Stimulated activated naive B cell treated with anti-CD40 and anti-IgM and Interleukin-4, amounts not matched to agents 10 μg/mL and 1 μg/mL and 100 μg/mL, for 72 hours (primary cell): ENCODE measurements at places on chromosomes 4 and X.

DNA sequence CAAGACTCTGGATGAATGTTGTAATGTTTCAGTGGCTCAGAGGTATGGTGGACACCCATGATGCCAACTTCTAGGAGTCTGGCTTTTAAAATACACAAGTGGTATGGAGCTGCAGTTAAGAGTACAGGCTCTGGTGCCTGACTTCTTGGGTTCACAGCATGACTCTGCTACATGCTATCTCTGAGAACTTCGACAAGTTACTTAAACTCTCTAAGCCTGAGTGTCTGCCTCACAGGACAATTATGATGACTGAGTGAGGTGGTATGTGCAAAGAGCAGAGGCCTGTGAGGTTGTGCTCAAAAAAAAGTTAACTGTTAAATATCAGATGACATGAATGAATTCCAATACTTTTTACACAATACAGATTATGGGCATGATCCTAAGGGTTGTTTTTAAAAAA lies 90.9 kb upstream of the SRD5A3 start:
- no peak for DNase-seq

DNA sequence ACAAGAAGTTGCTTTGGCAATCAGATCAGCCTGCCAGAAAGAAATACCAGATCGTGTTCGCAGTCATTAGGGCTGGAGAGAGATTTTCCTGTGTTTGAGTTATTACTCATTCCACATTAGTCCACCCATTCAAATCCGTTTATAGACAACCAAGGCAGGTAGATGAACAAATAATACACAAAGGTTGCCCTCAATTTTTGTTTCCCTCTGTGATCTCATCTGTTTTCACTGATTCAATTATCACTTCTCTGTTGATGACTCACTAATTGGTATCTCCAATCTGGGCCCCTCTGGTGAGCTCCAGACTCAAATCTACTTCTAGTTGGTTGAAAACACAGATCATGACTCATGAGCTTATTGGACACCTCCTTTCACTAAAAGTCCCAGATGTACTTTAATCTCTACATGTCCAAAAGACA lies 54.5 kb downstream of the CHM start:
- no peak for DNase-seq

- no peak for DNase-seq
Observed at GRCh38 chr4:94571298-94571697, 119.6 kb downstream of the PDLIM5 start.

DNA sequence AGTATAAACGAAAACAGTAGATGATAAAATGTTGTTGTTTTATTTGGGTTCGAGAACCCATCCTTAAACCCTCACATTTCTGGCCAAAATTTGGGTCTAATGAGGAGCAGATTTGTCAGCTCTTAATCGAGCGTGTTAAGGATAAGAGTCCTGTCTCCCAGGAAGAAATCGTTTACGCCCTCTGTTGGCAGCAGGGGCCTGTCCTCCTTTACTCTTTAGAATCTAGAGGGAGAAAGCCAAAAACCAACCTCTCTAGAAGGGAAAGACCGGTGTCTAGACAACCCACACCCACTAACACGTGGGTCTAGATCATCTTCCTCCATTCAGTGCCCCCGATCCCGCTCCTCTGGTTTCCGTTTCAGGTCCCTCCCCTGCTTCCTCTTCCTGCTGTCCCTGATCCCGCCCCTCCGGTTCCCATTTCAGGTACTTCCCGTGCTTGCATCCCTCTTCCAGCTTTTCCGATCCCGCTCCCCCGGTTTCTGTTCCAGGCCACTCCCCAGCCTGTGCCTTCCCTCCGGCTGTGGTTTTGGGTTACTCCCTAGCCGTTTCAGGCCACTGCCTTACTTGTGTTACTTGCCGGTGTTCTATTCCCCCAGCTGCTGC lies 339.1 kb downstream of the PAPSS1 start:
- no peak for DNase-seq

DNA sequence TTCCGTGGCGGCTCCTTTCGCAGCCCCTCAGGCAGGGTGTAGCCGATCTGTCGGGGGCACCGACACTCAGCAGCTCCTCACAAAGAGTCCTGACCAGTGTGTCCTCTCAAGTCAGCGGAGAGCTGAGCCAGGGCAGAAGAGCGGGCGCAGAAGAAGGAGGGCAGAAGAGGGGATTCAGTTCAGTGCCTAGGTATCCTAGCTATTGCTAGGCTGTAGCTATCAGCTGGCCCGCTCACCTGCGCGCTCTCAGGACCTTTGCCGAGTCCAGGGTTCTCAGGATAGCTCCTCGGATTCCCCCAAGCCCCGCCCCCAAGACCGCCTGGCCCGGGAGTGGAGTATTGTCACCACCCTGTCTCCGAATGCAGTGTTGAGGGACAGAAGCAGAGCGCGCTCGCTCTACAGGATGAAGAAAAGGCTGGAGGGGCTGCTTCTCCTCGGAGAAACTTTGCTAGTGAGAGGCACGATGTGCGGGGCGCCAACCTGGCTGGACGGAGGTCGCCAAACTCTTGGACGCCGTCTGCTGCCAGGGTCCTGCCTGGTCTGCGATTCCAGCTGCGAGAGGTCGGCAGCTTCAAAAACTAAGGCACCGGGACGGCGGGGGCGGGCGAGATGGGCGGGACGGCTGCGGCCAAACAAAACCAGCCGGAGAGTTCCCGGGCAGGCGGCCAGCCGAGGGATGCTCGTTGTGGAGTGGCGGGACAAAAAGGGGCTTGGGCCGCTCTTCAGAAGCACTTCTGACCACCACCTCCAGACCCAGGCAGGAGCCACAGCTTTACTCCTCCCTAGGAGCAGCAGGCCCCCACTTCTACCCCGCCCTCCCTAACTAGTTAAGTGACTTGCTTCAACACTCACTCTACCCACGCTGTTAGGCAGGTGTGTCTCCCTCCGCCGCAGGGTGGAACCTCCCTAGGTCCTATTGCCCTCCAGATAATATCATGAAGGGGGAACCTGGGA lies at the start of gene XKRX:
Gene XKRX, minus strand, starts transcription at position 258 of the 954 bp plus-strand sequence. CDS start 613 bp downstream, outside the sequence.
- peak; percentile 42 for DNase-seq

DNA sequence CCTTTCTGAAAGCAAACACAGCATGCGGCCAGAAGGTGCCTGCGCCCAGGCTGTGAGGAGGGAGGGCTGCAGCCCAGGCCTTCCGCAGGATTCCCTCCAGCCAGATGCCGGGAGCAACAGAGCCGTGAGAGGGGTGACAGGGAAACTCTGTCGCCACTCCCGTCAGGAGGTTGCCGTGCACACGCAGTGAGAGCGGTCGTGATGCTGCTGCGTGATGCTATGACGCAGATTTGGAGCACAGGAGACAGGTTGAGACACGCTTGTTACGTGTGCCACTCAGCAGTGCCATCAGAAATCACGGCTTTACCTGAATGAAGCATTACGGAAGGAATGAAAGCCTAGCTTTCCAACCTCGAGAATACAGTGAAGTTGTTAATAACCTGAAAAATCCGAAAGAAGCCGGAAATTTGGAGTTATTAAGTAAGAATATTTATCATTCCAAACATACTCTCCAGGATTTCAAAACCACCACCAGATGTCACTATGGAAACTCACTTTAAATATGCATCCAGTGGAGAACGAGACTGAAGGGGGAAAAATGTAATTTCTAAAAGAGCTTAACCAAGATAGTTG lies 54.4 kb downstream of the FAT1 start:
- DNase-seq, result no peak

DNA sequence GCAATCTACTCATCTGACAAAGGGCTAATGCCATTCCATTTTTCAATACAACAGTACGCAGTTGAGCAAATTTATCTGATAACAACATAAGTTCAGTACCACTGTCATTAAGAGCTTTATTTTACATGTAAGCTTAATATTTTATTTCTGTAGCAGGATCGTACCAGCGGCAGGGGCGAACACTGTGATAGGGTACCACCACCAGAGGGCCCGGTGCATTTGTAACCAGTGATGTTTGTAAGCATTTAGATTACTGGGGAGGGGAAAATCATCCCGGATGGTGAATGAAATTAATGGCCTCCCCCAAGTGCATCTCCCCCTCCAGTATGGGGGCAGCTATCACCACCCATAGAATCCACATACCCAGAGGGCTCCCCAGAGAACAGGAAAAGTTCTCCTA lies 179.0 kb downstream of the ADGRA3 start:
- DNase-seq, result no peak

- DNase-seq, result no peak
Observed at GRCh38 chr4:185685804-185686203, 126.2 kb downstream of the SORBS2 start.

DNA sequence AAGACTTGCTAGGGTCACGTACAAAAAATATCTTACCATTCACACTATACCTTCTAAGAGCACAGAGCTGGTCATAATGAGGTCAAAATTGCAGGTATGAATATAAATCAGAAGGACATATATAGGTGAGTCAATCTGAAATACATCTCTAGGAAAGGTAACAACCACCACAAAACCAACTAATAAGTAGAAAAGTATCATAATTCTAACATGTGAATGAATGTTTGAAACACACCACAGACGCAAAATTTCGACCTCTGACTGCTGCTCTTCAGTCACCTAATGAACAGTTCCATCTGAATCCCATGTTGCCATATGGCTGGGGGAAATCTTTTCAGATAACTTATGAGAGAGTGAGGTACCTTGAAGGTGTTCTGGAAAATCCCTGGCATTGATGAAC lies 22.1 kb downstream of the STAP1 start:
- DNase-seq, result no peak
